ENCODE measurements at places on chromosomes 6 and 20. TPM values are rescaled to one million over a fixed set of nuclear protein-coding genes. Genes with fewer than 3 reads are reported as not detected.
A peak's percentile ranks its signal among the peaks of the same experiment; 100 is the strongest.

DNA sequence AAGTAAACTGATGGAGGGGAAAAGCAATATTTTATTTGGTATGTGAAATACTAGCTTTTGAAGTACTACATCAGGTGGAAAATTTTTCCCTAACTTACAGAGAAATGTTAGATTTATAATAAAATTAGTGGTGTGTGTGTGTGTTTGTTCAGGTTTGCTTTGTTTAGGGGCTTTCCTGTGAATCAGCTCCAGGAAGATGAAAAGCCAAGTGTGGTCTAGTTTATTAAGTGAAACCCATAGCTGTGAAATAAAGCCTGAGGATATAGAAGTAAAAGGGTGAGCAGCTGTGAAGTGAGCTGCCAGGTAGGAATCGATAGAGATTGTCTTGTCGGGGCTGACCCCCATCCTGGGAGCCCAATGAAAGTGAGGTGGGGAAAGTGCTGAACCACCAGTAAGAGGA, 347.6 kb upstream of the IMPG1 start:
- no peaks in the 10 kb centered on the region for H3K27me3 ChIP-seq
- H3K4me1 ChIP-seq: no peaks in the 10 kb centered on the region
- DNase-seq: no peak
- H3K36me3 ChIP-seq: no peaks in the 10 kb centered on the region

OPRL1 gene
- total RNA-seq: 0.71 TPM

GRCh38 chr6:81933608-81934051, 181.1 kb upstream of the TENT5A start:
- H3K36me3 ChIP-seq: no peaks in the 10 kb centered on the region
- H3K4me3 ChIP-seq: no peak overlapping the region
- H3K27me3 ChIP-seq: no peaks in the 10 kb centered on the region
- no peak overlapping the region for H3K27ac ChIP-seq

GRCh38 chr6:119348748-119349360, 707 bp downstream of the MAN1A1 start:
- peaks cover 4% of the 10 kb centered on the region for H3K36me3 ChIP-seq
- H3K27ac ChIP-seq: peak overlapping the region; percentile 93
- peaks cover 49% of the 10 kb centered on the region for H3K4me1 ChIP-seq
- H3K27me3 ChIP-seq: no peaks in the 10 kb centered on the region

- H3K4me1 ChIP-seq: peaks cover 25% of the 10 kb centered on the region
- H3K27ac ChIP-seq: peak overlapping the region; percentile 81
- peak overlapping the region; percentile 78 for H3K4me3 ChIP-seq
- H3K27me3 ChIP-seq: no peaks in the 10 kb centered on the region
- H3K36me3 ChIP-seq: no peaks in the 10 kb centered on the region
- DNase-seq: peak; percentile 87
Measured at GRCh38 chr20:34709044-34709830, 5.1 kb downstream of the TP53INP2 start.

OTOR gene
- total RNA-seq: not detected

HLA-DMB gene
- 1.6 TPM for total RNA-seq

GRCh38 chr6:141728330-141728729, 404.4 kb upstream of the GJE1 start:
- no peaks in the 10 kb centered on the region for H3K27me3 ChIP-seq
- H3K36me3 ChIP-seq: no peaks in the 10 kb centered on the region
- DNase-seq: no peak

DNA sequence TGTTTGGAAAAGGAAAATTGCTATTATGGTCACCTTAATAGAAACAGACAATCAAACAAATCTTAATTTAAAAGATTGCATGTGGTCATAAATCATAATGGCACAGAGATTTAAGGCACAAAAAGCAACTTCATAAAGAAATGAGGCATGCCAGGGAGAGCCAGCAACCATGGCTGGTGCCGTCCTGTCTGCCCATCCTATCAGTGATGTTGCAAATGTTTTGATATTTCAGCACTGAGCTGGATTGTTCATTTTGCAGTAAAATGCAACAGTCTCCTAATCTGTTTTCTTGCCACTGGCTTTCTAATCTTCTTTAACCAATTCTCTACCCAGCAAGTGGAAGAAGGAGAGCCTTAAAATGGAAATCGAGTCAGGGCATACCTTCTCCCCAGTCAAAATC, 249.8 kb downstream of the SAMD5 start:
- H3K4me3 ChIP-seq: no peak overlapping the region
- no peaks in the 10 kb centered on the region for H3K27me3 ChIP-seq
- no peaks in the 10 kb centered on the region for H3K4me1 ChIP-seq
- no peaks in the 10 kb centered on the region for H3K36me3 ChIP-seq
- no peak for DNase-seq

SMOC2 gene
- not detected for total RNA-seq

EPPIN gene
- total RNA-seq: not detected

OSTM1 gene
- 14.0 TPM for total RNA-seq

- no peak for DNase-seq
- peaks cover 29% of the 10 kb centered on the region for H3K27me3 ChIP-seq
- H3K36me3 ChIP-seq: no peaks in the 10 kb centered on the region
- no peak overlapping the region for H3K27ac ChIP-seq
- H3K4me1 ChIP-seq: no peaks in the 10 kb centered on the region
- no peak overlapping the region for H3K4me3 ChIP-seq
Measured at GRCh38 chr20:46255440-46256104, 52.7 kb downstream of the CDH22 start.

- no peaks in the 10 kb centered on the region for H3K36me3 ChIP-seq
- H3K4me1 ChIP-seq: no peaks in the 10 kb centered on the region
- DNase-seq: no peak
- H3K27me3 ChIP-seq: peaks cover 4% of the 10 kb centered on the region
Measured at GRCh38 chr6:160882006-160882405, 109.6 kb upstream of the MAP3K4 start.

DNA sequence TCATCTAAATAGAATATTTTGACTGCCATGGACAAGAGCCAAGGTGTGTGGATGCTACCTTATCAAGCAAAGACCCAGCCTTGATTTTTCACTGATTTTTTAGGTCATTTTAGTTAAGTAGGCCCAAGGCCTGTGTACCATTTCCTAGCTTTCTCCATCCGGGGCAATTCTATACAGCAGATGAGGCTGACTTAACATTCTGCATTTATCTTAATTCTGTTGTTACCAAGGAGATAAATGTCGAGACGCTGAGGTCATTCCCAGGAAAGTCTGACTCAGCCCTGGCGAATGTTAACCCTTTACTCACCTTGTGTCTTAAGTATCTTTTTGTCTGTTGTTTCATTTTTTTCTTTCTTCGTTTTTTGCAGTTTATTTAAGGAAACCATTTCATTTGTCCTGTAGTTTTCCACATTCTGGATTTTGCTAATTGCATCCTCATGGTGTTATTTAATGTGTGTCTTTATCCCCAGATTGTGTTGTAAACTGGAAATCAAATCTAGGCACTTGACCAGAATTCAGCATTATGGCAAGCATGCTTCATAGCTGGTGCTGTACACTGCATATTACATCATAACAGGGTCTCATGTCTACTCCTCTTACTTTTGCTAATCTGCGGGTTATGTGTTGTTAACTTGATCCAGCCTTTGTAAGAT, 277.0 kb downstream of the CDKAL1 start:
- no peak overlapping the region for H3K4me3 ChIP-seq
- no peaks in the 10 kb centered on the region for H3K4me1 ChIP-seq
- no peak overlapping the region for H3K27ac ChIP-seq
- H3K27me3 ChIP-seq: no peaks in the 10 kb centered on the region
- DNase-seq: peak; percentile 14
- H3K36me3 ChIP-seq: peaks cover 21% of the 10 kb centered on the region

- H3K4me1 ChIP-seq: no peaks in the 10 kb centered on the region
- no peaks in the 10 kb centered on the region for H3K27me3 ChIP-seq
- H3K36me3 ChIP-seq: no peaks in the 10 kb centered on the region
- no peak for DNase-seq
- H3K4me3 ChIP-seq: no peak overlapping the region
Measured at GRCh38 chr6:74768120-74768519, 437.7 kb downstream of the COL12A1 start.

GRCh38 chr6:116385921-116386320, 15.2 kb downstream of the DSE start:
- H3K4me1 ChIP-seq: peaks cover 34% of the 10 kb centered on the region
- no peak overlapping the region for H3K27ac ChIP-seq

DNA sequence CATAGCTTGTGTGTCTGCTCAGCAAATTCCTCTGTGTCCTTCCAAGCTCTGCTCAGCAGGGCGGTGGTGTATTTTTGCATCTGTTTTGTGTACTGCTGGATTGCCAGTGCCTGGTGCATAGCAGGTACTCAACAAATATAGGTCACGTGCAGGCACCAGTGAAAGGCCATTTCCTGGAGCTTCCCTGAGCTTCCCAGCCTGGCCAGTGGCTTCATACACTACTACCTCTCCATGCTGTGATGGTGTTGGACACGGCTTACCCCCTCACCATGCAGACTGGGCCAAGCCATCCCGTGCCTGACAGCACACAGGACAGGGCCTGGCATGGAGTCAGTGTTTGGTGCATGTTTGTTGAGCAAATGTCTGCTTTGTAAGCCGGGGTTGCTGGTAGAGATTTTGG, 7.7 kb upstream of the PHACTR3 start:
- no peak overlapping the region for H3K27ac ChIP-seq
- no peaks in the 10 kb centered on the region for H3K36me3 ChIP-seq
- no peak overlapping the region for H3K4me3 ChIP-seq
- peaks cover 30% of the 10 kb centered on the region for H3K27me3 ChIP-seq
- no peak for DNase-seq
- H3K4me1 ChIP-seq: no peaks in the 10 kb centered on the region

DNA sequence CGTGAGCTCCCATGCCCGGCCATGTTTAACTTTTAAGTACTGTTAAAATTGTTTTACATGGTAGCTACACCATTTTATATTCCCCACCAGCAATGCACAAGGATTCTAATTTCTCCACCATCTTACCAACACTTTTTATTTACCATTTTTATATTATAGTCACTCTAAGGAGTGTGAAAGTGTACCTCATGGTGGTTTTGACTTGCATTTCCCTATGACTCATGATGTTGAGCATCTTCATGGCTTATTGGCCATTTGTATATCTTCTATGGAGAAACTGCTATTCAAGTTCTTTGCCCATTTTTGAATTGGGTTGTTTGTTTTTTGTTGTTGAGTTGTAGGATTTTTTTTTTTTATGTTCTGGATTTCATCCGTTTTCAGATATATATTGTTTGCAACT, 15.6 kb upstream of the BPHL start:
- no peaks in the 10 kb centered on the region for H3K27me3 ChIP-seq
- H3K4me1 ChIP-seq: peaks cover 6% of the 10 kb centered on the region
- DNase-seq: no peak
- peaks cover 47% of the 10 kb centered on the region for H3K36me3 ChIP-seq
- H3K4me3 ChIP-seq: no peak overlapping the region

GRCh38 chr6:85078058-85078457, 313.7 kb upstream of the TBX18 start:
- no peak overlapping the region for H3K27ac ChIP-seq
- no peak for DNase-seq
- H3K4me1 ChIP-seq: no peaks in the 10 kb centered on the region
- H3K4me3 ChIP-seq: no peak overlapping the region
- H3K36me3 ChIP-seq: no peaks in the 10 kb centered on the region
- no peaks in the 10 kb centered on the region for H3K27me3 ChIP-seq

- no peak overlapping the region for H3K4me3 ChIP-seq
- H3K36me3 ChIP-seq: no peaks in the 10 kb centered on the region
- no peaks in the 10 kb centered on the region for H3K4me1 ChIP-seq
- no peak for DNase-seq
- peaks cover 6% of the 10 kb centered on the region for H3K27me3 ChIP-seq
- H3K27ac ChIP-seq: no peak overlapping the region
Measured at GRCh38 chr6:139888681-139889122, 514.3 kb upstream of the CITED2 start.

MCCD1 gene
- total RNA-seq: not detected

TP53TG5 gene
- 0.55 TPM for total RNA-seq

ZSWIM1 gene
- 8.1 TPM for total RNA-seq

SYTL3 gene
- total RNA-seq: 186 TPM

DNA sequence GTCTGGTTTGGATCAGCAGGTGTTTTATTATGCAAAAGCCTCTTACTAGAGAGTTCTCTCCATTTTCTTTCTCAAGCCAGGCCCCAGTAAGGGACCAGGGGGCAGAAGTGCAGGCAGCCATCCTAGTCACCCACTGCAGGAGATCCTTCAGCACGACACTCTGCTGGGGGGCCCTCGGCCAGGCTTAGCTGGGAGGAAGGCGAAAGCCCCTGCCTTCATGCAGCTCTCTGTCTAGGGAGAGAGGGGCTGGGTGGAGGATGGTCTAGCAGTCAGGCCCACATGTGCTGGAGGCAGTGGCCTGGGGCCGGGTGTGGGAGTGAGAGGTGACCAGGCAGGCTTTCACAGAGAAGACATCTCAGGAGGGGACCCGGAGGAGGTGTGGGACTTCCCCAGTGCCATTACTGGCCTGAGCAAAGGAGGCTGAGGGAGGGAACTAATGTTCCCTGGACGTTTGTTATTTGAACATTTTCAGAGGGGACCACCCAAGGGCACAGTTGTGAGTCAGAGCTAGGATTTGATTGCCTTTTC, 33.5 kb upstream of the VSTM2L start:
- H3K36me3 ChIP-seq: peaks cover 21% of the 10 kb centered on the region
- no peak overlapping the region for H3K27ac ChIP-seq
- no peak for DNase-seq
- H3K27me3 ChIP-seq: no peaks in the 10 kb centered on the region

DNA sequence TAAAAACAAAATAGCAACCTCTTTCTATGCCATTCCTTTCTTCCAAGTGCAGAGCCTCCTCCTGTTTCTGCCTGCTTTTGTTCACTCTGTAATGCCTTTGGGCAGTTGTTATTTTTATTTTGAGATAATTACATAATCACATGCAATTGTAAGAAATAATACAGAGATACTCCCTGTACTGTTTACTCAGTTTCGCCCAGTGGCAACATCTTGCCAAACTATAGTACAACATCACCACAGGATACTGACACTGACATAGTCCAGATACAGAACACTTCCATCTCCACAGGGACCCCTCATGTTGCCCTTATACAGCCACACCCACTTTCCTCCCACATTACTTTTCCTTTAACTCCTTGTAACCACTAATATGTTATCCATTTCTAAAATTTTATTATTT, 59.7 kb downstream of the BANF2 start:
- no peak overlapping the region for H3K4me3 ChIP-seq
- H3K27me3 ChIP-seq: peaks cover 6% of the 10 kb centered on the region
- no peak for DNase-seq
- no peaks in the 10 kb centered on the region for H3K4me1 ChIP-seq
- H3K27ac ChIP-seq: no peak overlapping the region

HLA-DQB2 gene
- not detected for total RNA-seq

- no peaks in the 10 kb centered on the region for H3K36me3 ChIP-seq
- no peak for DNase-seq
- H3K4me3 ChIP-seq: no peak overlapping the region
- no peaks in the 10 kb centered on the region for H3K27me3 ChIP-seq
- peaks cover 18% of the 10 kb centered on the region for H3K4me1 ChIP-seq
- H3K27ac ChIP-seq: no peak overlapping the region
Measured at GRCh38 chr6:24795106-24795505, 3.6 kb downstream of the ARMH2 start.

RNF8 gene
- total RNA-seq: 25.6 TPM

DNA sequence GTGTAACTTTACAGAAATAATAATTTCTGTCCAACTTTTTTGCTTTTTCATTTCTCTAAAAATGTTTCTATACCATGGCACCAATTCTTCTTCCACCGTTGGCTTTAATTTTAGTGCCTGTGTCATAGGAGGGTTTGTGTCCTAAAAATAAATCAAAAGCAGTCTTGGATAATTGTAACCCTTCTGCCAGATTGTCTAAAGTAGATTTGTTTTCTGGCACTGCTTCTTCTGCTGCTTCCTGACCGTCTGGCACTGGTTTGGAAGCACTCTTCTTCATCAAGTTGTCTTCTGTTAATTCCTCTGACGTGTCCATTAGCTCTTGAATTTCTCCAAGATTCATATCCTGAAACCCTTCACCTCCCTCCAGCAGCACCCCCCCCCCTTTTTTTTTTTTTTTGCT, 33.1 kb downstream of the SCAF8 start:
- H3K4me1 ChIP-seq: peaks cover 76% of the 10 kb centered on the region
- DNase-seq: no peak
- H3K27ac ChIP-seq: no peak overlapping the region
- H3K36me3 ChIP-seq: peaks cover 5% of the 10 kb centered on the region
- H3K4me3 ChIP-seq: no peak overlapping the region
